ENCODE measurements at places on chromosomes 3 and 15.
A peak's percentile ranks its signal among the peaks of the same experiment; 100 is the strongest.

- DNase-seq: peak; percentile 4
Observed at GRCh38 chr15:91660174-91660649, 193.3 kb upstream of the SLCO3A1 start.

- DNase-seq: no peak
Observed at GRCh38 chr15:90478846-90479481, 50.8 kb upstream of the CRTC3 start.

- DNase-seq: no peak
Observed at GRCh38 chr15:73019601-73020146, 32.6 kb upstream of the NEO1 start.

DNA sequence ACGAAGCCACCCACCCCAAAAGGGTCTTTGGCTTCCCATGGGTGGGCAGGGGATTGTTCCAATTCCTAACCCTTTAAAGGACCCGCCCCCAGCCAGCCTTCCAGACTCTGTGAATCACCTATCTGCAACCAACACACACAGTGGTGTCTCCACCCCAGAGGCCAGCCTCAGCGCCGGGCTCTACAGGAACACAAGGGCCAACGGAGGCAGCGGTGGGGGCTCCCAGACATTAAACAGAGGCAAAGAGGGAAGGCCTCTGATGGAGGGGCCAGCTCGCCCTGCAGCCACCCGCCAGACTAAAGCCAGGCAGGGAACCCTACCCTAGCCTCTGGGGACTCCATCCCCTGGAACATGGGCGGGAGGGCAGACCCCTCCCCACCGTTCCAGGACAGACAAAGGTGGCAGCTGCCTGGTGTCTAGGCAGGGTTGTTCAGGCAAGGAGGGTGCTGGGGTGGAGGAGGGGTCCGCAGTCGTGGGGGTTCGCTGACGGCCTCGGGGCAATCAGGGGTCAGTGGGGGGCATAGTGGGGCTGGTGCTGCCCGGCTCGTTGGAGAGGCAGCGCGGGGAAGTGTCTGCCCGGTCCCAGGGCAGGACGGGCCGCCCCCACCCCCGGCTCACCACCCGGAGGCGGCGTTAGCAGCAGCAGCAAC lies 448 bp downstream of the SHISA5 start:
- no peak for DNase-seq

DNA sequence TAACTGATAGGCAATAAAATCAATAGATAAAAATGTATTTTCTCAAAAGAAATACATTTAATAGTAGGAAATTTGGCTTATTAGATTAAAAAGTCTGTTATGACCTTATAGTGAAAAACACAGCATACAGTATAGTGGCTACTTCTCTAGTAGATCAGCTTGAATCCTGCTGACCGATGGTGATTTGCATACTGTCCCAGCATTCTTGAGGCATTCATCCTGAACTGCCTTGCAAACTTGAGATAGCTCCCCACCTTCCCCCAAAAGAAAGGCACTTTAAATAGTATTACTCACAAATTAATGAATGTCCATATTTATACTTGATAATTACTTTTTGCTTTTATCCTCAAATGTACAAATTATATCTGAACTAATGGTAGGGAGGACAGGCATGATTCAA lies 6.7 kb downstream of the CHMP2B start:
- DNase-seq: no peak

DNA sequence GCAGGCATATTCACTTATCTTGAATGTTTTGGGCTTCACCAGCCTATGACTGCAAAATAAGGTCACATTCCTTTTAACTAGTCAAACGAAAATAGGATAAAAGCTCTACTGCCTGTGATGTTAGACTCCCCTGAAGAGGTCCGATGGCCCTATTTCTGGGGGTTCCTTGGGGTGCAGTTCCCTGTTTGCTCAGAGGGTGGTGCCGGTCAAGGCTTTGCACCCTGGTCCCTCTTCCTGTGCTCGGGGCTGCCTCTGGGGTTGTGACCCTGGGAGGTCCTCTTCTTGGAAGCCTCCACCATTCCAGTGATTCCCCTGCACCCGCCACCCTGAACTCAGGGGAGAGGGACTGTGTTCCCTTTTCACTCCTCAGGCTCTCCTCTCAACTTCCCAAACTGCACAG lies 86.7 kb upstream of the ANKRD34C start:
- DNase-seq: no peak

DNA sequence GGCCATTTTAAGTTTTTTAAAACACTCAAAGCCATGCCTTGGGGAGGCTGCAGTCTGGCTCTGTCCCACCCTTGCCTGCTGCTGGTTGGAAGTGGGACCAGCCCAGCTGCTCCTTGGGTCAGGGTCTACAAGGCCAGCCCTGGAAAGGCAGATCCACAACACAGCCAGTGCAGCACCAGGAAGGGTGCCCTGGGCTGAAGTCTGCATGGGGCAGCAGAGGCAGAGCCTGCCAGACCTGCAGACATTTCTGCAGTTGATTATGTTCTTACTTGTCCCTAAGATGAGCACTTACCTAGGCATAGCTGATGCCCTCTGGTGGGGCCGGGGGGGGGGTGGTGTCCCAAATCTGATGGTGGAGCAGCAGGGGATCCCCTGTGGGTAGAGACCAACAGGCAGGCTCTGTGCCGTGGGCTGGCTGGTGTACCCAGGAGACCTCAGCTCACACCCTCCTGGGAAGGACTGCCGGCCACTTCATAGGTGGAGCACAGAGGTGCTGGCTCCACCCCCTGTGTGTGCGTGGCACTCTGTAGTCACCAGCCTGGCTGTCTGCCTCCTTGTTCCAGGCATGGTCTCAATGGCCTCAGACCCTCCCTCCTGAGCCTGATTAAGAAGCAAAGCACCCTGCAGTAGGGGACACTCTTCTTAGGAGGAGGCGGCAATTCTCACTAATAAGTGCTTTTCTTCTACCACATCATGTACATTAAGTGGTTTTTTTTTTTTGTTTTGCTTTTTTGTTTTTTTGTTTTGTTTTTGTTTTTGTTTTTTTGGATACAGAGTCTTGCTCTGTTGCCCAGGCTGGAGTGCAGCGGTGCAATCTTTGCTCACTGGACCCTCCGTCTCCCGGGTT lies 97.4 kb upstream of the KLF13 start:
- DNase-seq: no peak

GRCh38 chr15:45468294-45468693 lies 54.3 kb downstream of the SLC30A4 start:
- no peak for DNase-seq

- no peak for DNase-seq
Observed at GRCh38 chr15:41394924-41395323, 7.4 kb downstream of the NDUFAF1 start.

- no peak for DNase-seq
Observed at GRCh38 chr3:182702216-182702615, 91.1 kb upstream of the ATP11B start.

DNA sequence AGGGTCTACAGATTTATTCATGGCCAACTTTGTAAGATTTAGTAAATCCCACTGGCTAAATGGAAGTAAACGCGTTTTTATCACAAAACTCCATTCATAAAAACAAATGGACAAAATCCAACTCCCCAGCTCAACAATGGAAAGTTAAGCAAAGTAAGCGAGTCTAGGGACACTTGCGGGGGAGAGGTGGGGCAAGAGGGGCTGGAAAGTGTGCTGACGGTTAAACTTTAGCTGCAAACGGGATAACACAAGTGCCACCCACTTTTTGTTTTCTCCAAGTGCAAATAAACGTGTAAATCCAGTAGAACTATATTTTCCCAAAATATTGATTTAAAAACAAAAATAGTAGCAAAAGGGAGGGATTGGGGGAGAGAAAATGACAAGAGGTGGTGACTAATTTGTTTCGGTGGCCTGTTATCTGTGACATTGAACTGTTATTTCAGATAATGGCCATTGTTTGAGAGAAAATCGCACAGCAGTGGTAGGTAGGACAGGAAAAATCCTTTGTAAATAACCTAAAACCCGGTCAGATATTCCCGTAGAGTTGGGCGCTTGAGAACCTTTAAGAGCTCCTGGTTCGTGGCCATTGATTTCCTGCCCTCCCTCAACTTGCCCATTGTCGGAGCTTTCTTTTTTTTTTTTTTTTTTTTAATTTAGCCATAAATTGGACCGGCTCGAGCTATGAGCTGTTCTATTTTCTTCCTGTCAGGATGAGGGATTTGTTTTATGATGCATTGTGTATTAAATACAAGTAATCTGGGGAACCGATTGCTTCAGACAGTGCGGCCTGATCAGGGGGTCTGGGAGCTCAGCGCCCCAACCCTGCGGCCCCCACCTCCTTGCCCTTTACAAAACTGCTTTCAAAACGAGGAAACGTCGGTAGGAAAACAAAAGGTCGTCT lies 514.8 kb downstream of the MECOM start:
- DNase-seq: no peak

GRCh38 chr15:38559636-38560307 lies 4.8 kb downstream of the RASGRP1 start:
- no peak for DNase-seq

- DNase-seq: no peak
Observed at GRCh38 chr15:100772892-100773520, 106.6 kb upstream of the ALDH1A3 start.

GRCh38 chr3:113423699-113424098 lies 17.6 kb downstream of the CFAP44 start:
- no peak for DNase-seq

- DNase-seq: no peak
Observed at GRCh38 chr15:41993472-41994170, 21.3 kb upstream of the EHD4 start.

- DNase-seq: no peak
Observed at GRCh38 chr3:17125738-17126442, 241.1 kb downstream of the PLCL2 start.

DNA sequence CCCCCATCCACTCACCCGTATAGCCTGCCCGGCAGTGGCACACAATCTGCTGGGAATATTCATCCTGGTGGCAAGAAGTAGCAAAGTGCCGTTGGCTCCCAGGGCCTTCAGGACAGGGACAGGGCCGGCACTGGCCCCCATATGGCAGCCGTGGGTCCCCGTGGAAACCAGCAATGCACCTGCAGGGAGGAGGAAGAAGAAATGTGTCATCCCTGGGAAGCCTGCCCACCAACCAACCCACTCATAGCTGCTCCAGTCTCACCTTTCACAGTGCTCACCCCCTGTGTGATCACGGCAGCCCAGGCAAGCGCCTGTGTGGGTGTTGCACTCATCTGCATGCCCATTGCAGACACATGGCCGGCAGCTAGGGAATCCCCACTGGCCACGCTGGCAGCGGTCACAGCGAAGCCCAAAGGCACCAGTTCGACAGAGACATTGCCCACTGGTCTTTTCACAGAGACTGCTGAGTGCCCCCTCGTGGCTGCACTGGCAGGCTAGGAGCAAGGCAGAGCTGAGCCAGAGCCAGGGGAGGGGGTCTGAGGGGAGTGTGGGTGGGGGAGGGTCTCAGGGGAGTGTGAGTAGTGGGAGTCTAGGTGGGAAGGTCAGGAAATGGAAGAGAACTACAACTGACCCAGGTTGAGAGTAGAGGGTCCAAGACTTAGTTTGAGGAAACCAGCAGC lies 4.5 kb upstream of the USP19 start:
- no peak for DNase-seq

GRCh38 chr3:190517687-190518086 lies 3.8 kb downstream of the IL1RAP start:
- no peak for DNase-seq

GRCh38 chr3:169159726-169160125 lies 503.8 kb downstream of the MECOM start:
- no peak for DNase-seq

- no peak for DNase-seq
Observed at GRCh38 chr3:10845839-10846656, 30.0 kb downstream of the SLC6A11 start.

GRCh38 chr3:181613191-181613590 lies 98.5 kb upstream of the SOX2 start:
- no peak for DNase-seq

DNA sequence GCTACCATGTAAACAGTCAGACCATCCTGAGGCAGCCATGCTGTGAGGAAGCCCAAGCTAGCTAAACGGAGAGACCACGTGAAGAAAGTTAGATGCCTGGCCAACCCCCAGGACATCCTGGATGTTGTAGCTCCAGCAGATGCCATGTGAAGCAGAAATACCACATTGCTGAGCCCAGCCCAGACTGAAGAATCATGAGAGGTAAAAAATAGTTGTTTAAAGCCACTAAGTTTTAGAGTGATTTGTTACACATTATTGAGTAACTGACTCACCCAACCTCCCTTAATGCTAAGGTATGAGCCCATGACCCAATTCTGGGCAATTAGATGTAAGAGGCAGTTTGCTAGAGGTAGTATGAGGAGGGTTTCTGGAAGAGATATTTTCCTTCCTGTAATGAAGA lies 200.5 kb downstream of the THRB start:
- DNase-seq: no peak

DNA sequence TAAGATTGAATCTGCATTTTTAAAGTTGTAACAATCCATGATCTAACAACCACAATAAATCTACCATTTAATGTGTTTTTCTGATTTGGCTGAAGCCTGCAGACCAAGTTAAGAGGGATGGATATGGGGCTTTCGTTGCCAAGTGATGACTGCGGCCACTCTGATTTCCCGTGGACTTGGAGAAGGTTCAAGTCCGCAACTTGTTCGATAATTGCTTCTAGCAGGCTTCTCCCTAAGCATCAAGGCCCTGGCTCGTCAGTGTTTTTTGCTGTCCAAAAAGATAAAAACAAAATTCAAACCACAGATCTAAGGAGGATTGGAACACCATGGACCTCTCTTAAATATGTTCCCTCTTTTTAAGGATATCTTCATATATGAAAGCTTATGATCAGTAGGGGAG lies 256.6 kb downstream of the CNTN3 start:
- no peak for DNase-seq

DNA sequence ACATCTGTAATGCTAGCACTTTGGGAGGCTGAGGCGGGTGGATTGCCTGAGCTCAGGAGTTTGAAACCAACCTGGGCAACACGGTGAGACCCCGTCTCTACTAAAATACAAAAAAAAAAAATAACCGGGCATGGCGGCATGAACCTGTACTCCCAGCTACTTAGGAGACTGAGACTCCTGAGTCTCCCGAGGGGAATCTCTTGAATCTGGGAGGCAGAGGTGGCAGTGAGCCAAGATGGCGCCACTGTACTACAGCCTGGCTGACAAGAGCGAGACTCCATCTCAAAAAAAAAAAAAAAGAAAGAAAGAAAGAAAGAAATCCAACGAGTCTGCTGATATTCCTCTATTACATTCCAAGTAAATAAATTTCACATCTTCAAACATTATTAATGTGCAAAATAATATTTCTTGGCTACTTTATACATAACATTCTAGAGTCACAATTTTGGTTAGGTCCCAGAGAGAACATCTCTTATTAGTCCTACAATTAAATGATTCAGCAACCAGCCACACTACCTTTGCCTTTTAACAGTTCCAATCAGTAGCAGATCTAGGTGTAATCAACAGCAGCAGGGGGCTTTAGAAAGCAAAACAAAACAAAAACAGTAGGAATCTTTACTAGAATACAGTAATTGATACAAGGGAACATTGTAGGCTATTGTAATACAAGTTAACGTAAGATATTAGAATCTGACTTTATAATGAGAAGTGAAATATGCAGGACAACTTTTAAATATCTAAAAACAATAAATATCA lies 195.8 kb downstream of the TBC1D5 start:
- DNase-seq: no peak

DNA sequence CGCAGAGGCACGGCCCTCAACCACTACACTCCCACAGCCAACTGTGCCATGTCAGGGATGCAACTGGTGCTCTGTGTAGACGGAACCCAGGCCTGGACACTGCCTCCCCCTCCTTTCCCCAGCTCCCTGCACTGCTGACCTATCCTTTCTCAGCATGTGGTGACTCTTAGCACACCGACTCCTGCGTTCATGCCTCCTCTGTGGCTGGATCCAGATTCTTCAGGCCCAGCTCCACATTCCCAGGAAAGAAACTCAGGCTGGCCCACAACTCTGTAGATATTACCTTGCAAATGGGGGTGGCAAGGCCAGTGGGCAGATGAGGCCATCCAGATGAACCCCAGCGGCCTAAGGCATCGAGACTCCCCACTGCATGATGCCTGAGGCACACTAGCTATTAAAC lies 272.7 kb downstream of the OCA2 start:
- no peak for DNase-seq
